ENCODE measurements at places on chromosomes 13 and 19. TPM values are rescaled to one million over a fixed set of nuclear protein-coding genes. Genes with fewer than 3 reads are reported as not detected.
A peak's percentile ranks its signal among the peaks of the same experiment; 100 is the strongest.

DNA sequence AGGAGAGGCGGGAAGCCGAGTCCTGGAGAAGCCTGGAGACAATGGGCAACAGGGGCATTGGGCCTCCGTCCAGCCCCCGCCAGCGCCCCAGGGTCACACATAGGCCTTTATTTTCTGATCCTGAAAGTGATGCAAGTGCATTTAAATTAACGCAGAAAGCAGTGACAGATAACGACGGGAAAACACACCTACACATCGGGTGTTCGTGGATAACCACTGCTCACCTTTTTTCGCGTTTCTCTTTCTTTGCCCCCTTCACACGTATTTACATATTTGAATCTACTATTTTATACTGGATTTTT is 30.4 kb upstream of the GRTP1 start:
- no peak for DNase-seq
- H3K36me3 ChIP-seq, result no peaks in the 10 kb centered on the region
- H3K4me3 ChIP-seq, result peak overlapping the region; percentile 52
- H3K27me3 ChIP-seq, result no peaks in the 10 kb centered on the region
- no peak overlapping the region for H3K27ac ChIP-seq

- H3K36me3 ChIP-seq, result no peaks in the 10 kb centered on the region
- no peaks in the 10 kb centered on the region for H3K27me3 ChIP-seq
- peak overlapping the region; percentile 69 for H3K4me3 ChIP-seq
Observed at GRCh38 chr19:45443462-45444317, 20.0 kb upstream of the ERCC1 start.

DNA sequence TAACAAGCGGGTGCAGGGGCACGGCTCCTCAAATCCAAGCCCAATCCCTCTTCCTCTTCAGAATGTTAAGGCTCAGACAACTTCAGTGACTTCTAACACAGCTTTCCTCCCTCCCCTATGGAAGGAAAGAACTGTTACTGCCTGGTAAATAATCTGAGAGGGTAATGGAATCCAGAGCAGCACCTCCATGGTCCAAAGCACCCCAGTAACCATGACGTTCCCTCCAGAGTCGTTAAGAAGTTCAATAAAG is 969 bp downstream of the AKT2 start:
- no peaks in the 10 kb centered on the region for H3K27me3 ChIP-seq
- peaks cover 68% of the 10 kb centered on the region for H3K4me1 ChIP-seq
- peaks cover 12% of the 10 kb centered on the region for H3K36me3 ChIP-seq
- peak overlapping the region; percentile 67 for H3K4me3 ChIP-seq

GRCh38 chr19:13859361-13859880 is 17.5 kb upstream of the NANOS3 start:
- H3K4me3 ChIP-seq, result no peak overlapping the region
- no peak for DNase-seq
- peak overlapping the region; percentile 28 for H3K27ac ChIP-seq
- peaks cover 51% of the 10 kb centered on the region for H3K4me1 ChIP-seq
- H3K27me3 ChIP-seq, result no peaks in the 10 kb centered on the region

DNA sequence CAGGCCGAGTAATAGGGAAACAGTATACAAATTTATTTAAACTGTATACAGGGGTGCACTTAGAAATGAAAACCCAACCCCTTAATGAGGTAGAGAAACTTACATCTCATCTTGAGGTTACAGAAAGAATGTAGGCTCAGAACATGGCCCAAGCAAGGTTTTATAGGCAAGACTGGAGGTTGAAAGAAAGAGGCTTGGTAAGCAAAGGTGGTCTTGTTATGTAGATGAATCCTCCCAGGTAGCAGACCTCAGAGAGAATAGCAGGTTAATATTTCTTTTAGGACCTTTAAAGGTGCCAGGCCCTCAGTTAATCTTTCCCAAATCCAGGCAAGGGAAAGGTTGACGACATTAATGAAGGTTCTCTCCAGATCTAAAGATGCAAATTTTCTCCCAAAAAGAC is 1466.8 kb upstream of the PRR20A start:
- no peaks in the 10 kb centered on the region for H3K27me3 ChIP-seq
- H3K4me3 ChIP-seq, result no peak overlapping the region
- H3K27ac ChIP-seq, result no peak overlapping the region
- H3K4me1 ChIP-seq, result no peaks in the 10 kb centered on the region
- no peak for DNase-seq

DNA sequence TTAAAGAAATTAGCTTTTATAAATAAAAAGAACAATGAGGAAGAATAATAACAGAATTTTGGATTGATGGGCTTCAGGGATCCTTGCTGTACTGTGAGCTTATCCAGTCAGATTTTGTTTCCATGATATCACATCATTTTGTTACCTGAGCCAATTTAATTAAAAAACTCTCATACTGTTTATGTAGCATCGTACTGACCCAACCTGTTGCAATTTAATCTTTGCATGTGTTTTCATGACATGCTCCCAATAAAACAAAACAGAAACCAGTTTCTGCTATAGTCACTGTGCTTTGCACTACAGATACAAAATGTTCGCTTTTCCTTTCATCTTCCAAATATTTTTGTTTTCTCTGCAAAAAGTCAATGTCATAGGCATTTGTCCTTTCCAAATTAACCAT is 109.7 kb upstream of the RNF113B start:
- H3K27ac ChIP-seq, result no peak overlapping the region
- no peak overlapping the region for H3K4me3 ChIP-seq
- DNase-seq, result no peak

DNA sequence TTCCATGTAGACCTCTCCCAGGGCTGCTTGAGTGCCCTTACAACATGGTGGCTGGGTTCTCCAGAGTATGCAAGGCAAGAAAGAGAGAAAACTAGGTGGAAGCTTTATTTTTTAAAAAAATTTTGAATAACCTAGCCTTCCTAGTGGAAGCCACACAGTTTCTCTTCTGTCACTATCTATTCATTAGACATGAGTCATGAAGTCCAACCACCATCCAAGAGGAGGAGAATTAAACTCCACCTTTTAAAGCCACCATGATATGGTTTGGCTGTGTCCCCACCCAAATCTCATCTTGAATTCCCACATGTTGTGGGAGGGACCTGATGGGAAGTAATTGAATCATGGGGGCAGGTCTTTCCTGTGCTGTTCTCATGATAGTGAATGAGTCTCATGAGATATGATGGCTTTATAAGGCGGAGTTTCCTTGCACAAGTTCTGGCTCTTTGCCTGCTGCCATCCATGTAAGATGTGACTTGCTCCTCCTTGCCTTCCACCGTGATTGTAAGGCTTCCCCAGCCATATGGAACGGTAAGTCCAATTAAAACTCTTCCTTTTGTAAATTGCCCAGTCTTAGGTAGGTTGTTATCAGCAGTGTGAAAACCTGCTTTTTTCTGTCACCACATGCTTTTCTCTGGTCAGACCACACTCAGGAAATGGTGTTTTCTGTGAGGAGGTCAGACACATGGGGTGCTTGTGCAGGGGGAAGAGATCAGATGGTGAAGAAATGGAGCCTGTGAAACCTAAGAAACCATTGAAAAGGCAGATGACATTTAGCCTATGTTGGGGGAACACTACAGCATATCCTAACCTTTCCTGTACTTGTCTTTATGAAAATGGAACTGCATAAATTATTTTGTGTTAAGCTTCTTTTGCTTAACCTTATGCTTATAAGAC is 57.7 kb downstream of the ANKRD10 start:
- DNase-seq, result no peak
- no peaks in the 10 kb centered on the region for H3K4me1 ChIP-seq
- no peak overlapping the region for H3K4me3 ChIP-seq
- no peaks in the 10 kb centered on the region for H3K36me3 ChIP-seq
- no peak overlapping the region for H3K27ac ChIP-seq

DNA sequence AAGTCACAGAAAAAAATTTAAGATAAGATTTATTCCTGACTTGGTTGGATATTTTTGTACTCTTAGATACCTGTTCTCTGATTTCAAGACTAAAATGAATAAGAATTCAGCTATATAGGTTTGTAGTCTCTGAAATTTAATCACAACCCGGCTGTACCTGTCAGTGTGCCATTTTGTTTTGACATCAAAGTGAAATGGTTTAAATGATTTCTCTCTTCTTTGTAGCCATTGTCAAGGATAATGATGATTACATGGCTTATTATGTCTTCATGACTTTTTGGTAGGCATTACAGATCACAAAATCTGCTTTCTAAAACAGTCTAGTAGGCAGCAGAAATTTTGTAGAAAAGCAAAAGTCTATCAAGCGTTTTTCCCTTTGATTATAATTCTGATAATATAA is 72.5 kb downstream of the PCDH17 start:
- no peak overlapping the region for H3K27ac ChIP-seq
- DNase-seq, result no peak
- no peaks in the 10 kb centered on the region for H3K36me3 ChIP-seq
- no peak overlapping the region for H3K4me3 ChIP-seq
- H3K27me3 ChIP-seq, result no peaks in the 10 kb centered on the region
- no peaks in the 10 kb centered on the region for H3K4me1 ChIP-seq

ZNF729 gene
- total RNA-seq, result not detected

NKPD1 gene
- total RNA-seq, result 2.4 TPM
